ENCODE measurements at places on chromosomes 11 and 22.

- DNase-seq = no peak
Observed at GRCh38 chr11:9825315-9825714, 161.4 kb downstream of the SWAP70 start.

DNA sequence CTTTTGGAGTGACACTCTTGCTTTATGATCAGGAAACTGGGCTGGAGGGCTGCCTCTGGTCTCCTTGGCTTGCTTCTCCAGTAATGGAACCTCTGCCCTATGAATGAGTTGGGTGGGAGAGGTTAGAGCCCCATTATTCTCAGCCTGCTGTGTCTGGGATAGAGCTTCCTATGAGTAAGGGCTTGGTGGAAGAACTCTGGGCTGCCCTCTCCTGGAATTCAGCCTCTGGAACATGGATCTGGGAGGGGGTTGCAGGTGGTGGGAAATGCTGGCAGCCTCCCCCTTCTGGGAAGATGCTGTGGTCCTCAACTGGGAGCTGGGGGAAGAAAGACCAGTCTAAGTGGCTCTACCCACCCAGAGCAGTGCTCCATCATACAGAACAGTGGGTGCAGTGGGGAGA, 81.8 kb upstream of the SYN3 start:
- DNase-seq = no peak

- DNase-seq = no peak
Observed at GRCh38 chr22:45458532-45458931, 44.2 kb upstream of the FBLN1 start.

GRCh38 chr11:94183251-94183885, 54.7 kb downstream of the PANX1 start:
- DNase-seq = no peak

- no peak for DNase-seq
Observed at GRCh38 chr11:6572215-6572614, 31.2 kb downstream of the RRP8 start.

GRCh38 chr11:34068111-34068510, 16.6 kb downstream of the CAPRIN1 start:
- DNase-seq = no peak

GRCh38 chr11:76153571-76153923, 52.8 kb downstream of the WNT11 start:
- no peak for DNase-seq

Data from hepatocyte (in vitro differentiated cells).